ENCODE measurements at places on chromosomes 7 and 10.

DNA sequence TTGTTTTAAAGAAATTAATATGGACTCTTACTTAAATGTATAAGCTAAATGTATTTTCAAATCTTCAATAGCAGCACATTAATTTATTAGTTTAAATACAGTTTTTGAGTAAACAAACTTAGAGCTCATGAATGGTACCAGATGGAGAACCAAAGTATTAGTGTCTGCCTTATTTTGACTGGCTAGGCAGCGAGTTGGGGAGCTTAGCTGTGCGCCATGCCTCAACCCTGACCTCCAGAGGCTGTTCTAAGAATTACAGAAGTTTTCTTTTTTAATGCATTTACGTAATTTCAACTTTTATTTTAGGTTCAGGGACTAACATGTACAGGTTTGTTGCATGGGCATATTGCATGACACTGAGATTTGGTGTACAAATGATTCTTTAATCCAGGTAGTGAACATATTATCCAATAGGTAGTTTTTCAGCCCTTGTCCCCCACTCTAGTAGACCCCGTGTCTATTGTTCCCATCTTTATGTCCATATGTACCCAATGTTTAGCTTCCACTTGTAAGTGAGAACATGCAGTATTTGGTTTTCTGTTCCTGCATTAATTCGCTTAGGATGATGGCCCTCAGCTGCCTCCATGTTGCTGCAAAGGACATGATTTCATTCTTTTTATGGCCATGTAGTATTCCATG, 166.8 kb downstream of the IQUB start:
- no peak for DNase-seq

DNA sequence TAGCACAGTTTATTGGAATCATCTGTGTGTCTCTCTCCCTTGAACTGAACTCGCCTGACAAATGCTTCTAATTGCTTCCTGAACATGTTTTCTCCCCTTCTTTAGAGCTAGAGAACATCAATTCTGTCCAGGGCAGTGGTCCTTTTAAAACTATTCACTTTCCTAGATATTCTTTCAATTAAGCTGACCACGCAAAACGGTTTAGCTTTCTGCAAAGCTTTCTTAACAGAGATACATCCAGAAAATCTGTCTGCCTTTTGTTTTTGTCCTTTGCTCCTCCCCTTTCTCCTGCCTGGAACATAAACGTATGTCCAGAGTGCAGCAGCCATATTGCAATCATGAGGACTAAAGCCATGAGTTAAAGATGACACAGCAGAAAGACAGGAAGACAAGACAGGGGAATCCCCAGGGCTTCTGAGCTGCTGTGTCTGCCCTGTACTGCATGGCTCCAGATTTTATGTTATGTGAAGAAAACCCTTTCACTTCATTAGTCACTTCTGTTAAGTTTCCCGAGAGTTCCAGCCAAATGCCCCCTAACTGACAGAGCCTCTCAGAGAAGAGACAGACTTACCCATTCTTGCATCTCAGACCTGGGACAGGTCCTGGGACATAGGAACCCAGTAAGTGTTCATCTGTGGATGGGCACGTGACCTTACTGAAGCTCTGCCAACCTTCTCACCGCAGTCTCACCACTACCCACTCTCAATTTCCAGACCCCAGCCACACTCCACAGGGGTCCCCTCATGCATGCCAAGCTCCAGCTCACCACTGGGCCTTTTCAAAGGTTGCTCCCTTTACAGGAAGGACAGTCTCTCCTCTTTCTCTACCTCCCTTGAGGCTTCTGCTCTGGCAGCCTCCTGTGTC, 35.0 kb upstream of the CPXM2 start:
- DNase-seq: no peak

DNA sequence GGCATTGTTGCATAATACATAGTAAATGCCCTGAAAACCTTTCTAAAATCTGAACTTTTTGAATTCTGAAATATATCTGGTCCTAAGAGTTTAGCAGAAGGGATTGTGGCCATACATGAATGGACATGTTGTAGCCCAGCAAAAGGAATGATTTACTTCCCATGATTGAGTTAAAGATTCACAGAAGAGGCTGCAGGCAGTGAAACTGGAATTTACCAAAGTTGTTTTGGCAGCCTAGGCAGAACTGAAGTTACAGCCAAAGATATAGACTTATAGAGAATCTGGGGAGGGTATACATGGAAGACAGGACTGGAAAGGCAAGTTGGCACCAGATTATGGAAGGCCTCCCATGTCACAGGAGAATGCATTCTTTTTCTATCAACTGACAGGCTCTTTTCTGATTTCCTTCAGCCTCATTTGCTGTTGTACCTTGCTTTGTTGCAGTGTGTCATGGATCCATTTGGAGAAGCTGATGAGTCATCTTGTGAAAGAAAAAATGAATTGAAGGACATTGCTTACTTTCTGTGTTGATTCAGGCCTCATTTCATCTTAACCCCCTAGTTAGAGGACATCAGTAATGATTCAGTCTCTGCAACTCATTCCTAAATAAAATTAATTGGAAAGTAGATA, 356.2 kb upstream of the LRGUK start:
- DNase-seq: no peak

GRCh38 chr10:12507165-12507850, 158.0 kb downstream of the CAMK1D start:
- peak; percentile 34 for DNase-seq

GRCh38 chr7:27438881-27439589, 196.4 kb downstream of the EVX1 start:
- DNase-seq: no peak

DNA sequence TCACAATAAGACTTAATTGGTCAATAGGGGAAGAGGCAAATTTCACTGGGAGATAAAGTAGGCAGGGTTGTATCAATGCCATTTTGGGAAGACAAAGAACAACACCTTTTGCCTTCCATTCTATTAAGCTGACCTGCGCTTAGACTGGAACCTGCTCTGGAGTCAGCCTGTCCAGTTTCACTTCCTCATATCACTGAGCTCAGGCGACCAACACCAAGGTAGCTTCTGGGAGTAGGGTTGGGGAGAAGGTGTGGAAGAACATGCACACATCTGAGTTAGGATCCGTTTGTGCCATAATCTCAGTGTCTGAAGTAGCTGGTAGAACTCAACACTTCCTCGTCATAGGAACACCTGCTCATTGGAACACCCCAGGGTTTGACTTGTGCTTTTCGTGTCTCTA, 527.4 kb upstream of the IGFBP3 start:
- DNase-seq: no peak

- DNase-seq: no peak
Measured at GRCh38 chr10:124222318-124222987, 129.1 kb upstream of the CHST15 start.

- DNase-seq: no peak
Measured at GRCh38 chr10:61965703-61966395, 64.3 kb downstream of the ARID5B start.

DNA sequence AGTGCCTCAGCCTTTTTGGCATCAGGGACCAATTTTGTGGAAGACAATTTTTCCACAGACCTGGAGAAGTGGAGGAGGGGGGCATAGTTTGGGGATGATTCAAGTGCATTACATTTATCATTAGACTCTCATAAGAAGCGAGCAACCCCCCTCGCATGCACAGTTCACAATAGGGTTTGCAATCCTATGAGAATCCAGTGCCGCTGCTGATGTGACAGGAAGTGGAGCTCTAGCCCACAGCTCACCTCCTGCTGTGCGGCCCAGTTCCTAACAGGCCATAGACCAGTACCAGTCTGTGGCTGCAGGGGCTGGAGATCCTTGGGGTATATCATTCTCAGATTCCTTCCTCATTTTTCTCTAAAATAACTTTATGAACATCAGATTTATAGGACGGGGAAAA, 50.8 kb downstream of the ATAD1 start:
- DNase-seq: no peak

DNA sequence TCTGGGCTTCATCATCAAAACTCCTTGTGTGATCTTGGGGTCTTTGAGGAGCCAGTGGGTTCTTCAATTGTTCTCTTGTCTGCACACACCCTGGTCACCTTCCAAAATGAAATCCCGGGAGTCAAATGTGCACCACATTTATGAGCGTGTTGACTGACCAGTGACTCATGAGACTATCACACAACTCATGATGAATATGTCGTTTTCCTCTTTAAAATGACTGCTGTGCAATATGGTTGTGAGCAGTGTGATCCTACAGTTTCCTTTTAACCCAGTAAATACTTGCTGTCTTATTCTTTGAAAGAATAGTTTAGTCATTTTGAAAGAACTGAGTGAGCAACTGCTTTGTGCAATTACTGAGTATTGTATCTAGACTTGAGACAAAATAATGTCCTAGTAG, 149.2 kb downstream of the DYNC1I1 start:
- no peak for DNase-seq

DNA sequence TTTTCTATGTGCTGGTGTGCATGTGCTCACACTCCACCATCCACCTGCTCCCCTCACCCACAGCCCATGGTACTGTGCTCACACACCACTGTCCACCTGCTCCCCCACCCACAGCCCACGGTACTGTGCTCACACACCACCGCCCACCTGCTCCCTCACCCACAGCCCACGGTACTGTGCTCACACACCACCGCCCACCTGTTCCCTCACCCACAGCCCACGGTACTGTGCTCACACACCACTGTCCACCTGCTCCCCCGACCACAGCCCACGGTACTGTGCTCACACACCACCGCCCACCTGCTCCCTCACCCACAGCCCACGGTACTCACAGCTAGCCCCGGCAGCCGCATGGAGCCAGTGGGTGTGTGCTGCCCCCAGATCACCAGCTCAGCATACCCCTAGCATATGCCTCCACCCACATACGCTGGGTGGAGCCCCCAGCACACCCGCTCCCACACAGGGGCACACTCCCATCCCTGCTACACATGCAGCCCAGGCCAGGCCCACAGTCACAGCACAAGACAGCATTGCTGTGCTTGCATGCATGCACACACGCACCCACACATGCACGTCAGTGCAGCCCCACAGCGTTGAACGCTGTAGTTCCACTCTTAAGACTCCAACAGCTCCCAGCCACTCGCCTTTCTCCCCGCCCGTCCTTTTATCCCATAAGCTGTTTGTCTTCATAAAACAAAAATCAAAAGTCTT, 62.0 kb downstream of the PAX2 start:
- no peak for DNase-seq

GRCh38 chr7:138625084-138625848, 75.9 kb downstream of the SVOPL start:
- DNase-seq: peak; percentile 14

DNA sequence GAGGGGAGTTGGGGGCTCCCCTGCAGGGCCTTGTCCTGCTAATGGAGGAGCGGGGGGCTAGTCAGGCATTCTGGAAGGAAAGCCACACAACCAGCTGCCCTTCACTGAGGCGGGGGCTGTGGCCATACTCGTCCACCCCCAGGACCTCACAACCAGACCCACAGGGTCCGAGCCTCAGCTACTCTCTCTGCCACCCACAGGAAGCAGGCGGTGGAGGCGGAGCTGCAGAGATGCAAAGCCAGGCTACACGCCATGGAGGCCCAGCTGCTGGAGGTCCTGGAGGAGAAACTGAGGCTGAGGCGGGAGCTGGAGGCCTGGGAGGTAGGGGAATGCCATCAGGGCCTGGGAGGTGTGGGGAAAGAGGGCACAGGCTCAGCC, 3.1 kb downstream of the ABHD11 start:
- DNase-seq: no peak

GRCh38 chr7:18828260-18828993, 289.0 kb downstream of the TWIST1 start:
- no peak for DNase-seq

DNA sequence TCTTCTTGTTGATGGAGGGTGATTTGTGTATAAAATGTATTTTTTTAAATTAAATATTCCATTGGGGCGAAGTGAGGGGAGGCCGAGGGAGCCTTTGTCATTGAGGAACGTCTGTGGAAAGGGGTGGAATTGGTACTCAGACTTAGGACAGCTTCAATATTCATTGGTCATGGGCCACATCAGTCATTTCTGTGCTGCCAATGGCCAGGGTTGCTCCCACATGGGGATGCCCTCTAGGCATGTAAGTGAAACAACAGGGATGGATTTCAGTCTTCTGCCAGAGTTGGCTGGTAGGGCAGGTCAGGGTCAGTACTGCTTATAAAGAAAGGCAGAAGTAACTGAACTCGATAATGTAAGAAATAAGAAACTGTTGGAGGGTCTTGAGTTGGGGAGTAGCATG, 47.2 kb downstream of the NEURL1 start:
- no peak for DNase-seq

DNA sequence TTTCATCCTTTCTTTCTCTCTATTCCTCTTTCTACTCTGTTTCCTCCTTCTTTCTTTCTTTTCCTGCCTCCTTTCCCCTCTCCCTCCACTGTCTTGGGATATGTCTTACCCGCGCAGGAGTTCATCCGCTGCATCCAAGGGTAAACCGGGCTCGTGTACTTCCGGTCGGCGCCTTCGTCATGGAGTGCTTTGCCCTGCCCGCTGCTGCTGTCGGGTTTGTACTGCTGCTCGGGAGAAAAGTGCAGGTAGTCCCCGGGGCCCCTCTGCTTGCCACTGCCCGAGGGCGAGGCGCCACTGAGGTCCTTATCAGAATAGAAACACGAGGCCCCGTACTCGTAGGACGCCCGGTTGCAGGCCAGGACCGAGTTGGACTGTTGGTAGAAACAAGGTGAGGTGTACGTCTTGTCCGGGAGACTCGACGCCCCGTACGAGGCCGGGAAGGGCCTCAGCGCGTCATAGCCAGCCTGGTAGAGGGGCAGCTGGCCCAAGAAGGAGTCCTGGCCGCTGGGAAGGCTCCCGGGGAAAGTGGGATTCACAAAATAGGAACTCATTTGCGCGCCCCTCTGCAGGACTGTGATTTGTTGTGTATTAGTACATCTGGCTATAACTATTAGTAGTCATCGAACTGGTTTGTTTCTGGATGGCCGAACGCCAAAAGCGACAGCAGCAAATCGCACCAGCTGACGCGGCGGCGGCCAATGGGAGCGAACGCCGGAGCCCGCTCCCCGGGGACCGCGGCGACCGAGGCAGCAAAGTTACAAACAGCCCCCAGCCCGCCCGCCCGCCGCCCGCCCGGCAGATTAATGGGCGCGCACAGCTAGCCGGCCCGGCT, at the start of gene HOXA6:
TSS of gene HOXA6 (minus strand) at position 576 of the 832 bp plus-strand sequence. CDS start at position 551, 25 bp downstream.
- DNase-seq: no peak

DNA sequence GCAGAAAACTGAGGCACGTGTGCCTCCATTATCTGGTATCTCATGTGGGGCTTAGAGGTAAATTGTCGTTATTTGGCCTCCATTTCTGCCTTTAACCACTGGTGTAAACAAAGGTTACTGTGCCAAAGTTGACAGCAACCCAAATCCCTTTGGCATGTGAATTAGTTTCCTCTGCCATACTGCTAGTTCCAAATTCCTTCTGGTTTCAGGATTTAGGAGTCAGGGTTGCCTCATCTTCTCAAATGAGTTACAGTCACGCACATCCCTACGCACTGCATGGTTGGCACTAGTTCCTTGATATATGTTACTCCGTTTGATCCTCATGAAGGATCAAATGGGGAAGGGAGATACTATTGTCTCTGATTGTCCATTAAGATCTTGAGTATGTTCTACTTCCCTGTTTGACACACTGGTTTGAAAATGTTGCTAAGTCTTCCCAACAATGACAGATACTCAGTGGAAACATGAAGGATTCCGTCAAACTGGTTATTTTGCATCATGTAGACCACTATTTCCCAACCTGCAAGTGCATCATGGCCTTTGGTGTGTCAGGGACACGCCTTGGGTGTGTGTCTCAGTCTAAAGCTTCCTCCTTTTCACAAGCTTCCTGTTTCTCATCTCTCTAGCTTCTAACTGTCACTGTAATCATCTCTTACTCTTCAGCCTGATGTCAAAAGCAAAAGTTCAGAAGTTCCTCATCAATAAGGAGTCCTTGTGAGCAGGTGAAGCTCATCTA, at the start of gene LIPN:
TSS of gene LIPN (plus strand) at position 655 of the 736 bp plus-strand sequence. CDS start 1,386 bp downstream, outside the sequence.
- DNase-seq: no peak

Data from CD4-positive, alpha-beta T cell treated with Interleukin-17A for 4 hours (primary cell).